ENCODE measurements at places on chromosomes 4 and X.

- peak; percentile 37 for DNase-seq
Observed at GRCh38 chrX:50978920-50979682, 68.6 kb downstream of the BMP15 start.

DNA sequence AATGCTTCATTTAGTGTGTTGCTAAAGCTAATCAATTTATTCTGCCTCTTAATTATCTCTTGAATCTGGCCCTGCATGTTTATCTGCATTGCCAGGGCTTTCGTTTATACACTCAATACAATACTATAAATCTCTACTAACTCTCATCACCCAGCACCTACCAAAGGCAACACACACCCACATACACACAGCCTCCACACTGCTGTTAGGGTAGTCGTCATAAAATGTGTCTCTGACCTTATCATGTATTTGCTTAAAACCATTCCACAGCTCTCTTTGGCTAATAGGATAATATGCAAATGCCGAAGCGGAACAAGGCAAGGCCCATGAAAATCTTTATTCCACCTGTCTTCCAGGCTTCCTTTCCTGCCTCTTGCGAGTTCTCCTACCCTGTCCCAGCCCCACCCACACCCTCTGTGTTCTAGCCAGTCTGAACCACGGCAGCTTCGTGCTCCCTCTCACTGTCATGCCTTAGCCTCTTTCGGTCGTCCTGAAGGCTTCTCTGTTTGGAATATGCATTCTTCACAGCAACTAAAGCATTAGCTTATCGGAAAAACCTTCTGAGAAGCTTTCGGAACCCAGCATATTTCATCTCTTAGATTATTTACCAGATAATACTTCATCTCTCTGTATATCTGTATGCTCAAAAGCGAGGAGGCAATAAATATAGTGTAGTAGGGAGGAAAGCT lies 333.5 kb downstream of the TENM3 start:
- no peak for DNase-seq

DNA sequence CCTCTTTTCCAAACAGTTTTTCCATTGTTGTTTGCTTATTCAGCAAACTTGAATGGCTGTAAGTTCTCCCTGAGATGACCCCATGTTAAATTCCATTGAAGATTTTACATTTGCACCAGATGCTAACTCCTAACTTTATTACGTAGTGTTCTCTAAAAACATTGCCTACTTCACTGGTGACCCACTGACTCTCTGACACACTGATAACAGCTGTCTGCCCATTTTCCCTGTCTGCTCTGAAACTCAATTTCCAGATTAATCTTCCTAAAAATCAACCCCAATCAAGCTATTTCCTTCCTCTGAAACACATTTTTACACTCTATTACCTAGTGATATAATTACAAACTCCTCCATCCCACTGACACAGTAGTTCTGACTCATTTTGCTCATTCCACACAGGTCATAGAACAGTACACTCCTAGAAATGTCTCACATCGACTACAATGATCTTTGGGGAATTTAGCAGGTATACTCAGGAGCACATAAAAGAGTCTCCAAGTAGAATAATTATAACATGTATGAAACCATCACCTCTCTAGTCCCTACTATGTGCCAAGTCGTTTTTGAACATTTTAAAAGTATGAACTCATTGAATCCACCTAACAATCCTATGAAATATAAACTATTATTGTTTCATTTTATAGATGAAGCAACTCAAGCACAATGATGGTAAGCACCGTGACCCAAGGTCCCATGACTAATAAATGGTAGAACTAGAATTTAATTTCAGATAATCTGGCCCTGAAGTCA lies 210.9 kb downstream of the SLIT2 start:
- DNase-seq, result no peak

GRCh38 chrX:132271311-132271778 lies 52.1 kb upstream of the RAP2C start:
- no peak for DNase-seq

- no peak for DNase-seq
Observed at GRCh38 chrX:150690126-150690525, 3.1 kb upstream of the MTMR1 start.

- no peak for DNase-seq
Observed at GRCh38 chr4:85543832-85544231, 68.9 kb downstream of the ARHGAP24 start.

DNA sequence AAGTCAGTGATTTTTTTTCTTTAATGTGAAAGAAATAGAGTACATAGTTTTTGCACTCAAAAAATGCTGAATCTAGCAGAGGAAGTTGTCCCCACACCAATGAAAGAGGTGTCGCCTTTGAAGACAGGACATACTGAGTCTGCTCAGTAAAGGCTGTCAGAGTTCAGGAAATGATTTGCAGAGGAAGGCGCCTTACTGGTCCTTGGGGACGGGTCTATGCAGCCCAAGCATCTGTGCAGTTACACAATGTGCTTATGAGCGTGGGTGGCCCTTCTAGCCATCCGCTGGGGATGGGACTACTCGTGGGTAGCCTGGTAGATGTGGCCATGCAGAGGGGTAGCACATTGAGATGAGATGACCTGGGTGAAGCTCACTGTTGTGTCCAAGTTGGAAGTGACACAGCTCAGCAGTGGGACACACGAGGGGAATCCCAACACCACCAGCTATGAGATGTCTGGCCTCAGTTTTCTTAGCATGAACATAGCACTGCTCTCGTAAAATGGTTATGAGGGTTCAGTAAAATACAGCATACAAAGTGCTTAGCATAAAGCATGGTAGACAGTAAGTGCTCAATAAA lies 116.5 kb upstream of the RBPJ start:
- no peak for DNase-seq

DNA sequence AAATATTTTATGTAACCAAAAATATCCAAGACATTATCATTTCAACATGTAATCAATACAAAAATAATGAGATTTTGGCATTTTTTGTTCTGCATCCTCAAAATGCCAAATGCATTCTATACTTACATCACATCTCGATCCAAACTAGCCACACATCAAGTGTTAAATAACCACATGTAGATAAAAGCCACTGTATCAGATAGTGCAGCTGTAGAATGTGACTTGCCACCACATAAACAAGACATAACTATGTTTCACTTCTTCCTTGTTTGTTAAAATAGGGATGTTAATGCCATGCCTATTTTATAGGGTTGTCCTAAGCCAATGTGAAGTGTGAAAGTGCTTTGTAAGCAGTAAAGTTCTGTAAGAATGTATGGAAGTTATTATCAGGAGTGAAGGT lies 20.9 kb downstream of the INTS6L start:
- DNase-seq, result no peak

- no peak for DNase-seq
Observed at GRCh38 chr4:4293279-4293678, 3.2 kb downstream of the ZBTB49 start.

DNA sequence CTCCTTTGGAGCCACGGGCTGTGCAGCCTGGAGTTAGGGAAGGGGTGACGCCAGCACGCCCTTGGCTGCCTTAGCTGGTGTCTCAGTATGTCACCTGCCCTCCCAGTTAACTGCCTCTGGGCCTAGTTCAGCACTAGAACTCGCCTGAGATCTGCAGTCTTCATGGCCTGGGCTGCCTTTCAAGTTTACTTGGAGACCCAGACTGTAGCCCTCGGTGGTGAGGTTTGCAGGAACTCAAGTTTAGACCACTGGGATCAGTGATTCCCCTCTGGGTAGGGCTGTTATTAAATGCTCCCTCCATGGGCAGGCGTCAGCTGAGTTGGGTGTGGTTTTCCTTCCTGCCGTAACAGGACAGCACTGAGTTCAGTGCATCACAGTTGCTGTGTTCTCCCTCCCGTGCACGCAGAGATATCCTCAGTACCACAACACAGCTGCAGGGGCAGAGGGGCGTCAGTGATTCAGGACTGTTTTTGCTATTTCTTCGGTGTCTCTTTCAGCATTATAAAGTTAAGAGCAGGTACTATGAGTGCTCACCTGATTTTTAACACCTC lies 30.5 kb downstream of the PLAC8 start:
- no peak for DNase-seq

- DNase-seq, result no peak
Observed at GRCh38 chrX:53233536-53233935, 8.5 kb upstream of the KDM5C start.

DNA sequence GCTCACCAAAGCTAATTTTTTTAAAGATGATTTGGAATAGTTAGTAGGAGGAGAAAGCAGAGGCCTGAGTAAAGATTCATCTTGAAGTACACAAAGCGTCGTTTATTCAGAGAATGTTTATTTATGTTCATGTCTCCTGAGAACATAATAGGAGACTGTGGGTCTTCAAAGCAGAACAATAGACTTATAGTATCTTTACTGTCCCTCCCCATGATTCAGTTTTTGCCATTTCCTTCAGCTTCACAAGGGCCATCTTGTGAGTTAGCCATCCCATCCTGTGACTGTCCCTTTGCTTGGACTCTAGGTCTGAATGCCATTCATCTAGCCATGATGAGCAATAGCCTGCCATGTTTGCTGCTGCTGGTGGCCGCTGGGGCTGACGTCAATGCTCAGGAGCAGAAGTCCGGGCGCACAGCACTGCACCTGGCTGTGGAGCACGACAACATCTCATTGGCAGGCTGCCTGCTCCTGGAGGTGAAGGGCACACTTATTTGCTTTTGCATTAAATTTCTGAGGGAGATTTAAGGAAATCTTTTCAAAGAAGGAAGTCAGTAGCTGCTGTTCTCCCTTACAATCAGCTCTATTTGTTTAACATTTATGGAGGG lies 105.8 kb downstream of the NFKB1 start:
- DNase-seq, result no peak

DNA sequence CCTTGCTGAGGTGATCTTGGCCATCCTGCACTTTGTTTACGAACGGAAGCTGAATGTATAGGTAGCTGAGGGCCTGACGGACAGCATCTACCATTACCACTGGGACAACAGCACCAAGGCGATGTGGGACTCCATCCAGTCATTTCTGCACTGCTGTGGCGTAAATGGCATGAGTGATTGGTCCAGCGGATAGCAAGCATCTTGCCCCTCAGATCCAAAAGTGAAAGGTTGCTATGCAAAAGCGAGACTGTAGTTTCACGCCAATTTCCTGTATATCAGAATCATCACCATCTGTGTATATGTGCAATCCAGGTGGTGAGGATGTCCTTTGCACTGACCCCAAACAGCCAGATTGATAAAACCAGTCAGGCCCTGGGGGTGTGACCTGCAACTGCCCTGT lies 4.2 kb upstream of the PYURF start:
- no peak for DNase-seq

DNA sequence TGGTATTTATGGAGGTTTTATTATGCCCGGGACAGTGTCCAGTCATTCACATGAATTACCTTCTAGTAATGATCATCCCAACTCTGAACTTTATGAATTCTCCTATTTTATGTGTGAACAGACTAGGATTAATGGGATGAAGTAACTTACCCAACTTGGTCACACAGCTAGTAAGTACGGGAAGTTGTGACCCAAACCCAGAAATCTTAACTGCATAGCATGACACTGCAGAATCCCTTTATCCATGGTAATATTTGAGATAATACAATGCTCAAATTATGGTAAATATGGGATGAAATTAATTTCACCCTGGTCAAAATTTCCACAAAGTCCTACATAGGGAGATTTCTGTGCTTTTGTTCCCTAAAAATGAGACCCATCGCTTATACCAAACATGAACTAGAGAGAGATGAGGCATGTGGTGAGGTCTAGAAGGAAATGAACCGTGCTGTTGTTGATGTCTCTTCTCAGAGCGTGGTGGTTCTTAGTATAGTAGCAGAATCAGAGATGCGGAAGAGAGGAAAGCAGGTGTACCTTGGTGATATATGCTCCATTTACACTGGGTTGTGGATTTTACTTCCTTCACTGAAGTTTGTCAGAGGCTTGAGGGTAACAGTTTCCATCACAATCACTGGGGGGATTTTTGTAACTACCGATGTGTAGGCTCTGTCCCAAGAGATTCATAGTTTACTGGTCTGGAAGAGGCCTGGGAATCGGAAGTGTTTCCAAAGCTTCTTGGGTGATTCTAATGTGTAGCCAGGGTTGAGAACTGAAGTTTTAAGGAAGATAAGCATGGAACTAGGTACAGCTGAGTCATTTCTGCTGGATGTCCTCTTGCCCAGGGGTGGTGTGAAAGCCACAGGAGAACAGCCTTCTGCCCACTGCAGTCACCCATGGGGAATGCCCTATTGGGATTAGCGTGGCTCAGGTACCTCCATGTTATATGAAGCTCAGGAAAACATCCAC lies 30.2 kb upstream of the FAM9C start:
- no peak for DNase-seq

DNA sequence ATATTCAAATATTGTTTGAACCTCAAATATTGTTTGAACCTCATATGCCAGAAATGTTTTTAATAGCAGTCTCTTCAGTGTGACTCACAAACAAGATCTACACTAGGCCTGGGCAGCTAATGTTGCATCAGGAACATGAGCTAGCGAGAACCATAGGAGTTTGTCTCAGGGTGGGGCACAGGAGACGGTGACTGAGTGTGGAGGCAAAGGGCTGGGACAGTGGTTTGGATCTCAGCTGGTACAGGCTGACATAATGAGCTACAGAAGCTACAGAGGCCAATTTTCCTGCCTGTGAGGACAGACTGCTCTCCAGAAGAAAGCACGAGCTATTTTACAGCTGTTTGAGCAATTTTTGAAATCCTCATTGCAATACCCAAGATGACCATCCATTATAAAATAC lies 224.7 kb downstream of the CENPC start:
- no peak for DNase-seq

DNA sequence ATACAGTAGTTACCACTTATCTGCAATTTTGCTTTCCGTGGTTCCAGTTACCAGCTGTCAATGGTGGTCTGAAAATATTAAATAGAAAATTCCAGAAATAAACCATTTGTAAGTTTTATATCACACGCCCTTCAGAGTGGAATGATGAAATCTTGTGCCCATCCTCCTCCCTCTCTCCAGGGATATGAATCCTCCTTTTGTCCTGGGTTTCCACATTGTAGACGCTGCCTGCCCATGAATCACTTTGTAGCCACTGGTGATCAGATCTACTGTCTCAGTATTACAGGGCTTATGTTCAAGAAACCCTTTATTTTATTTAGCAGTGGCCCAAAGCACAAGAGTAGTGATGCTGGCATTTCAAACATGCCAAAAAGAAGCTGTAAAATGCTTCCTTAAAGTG lies 198.6 kb downstream of the KCNIP4 start:
- DNase-seq, result no peak

GRCh38 chrX:2251211-2251610 lies 249.6 kb downstream of the DHRSX start:
- no peak for DNase-seq

- DNase-seq, result peak; percentile 5
Observed at GRCh38 chr4:960140-960635, 13.2 kb downstream of the DGKQ start.

DNA sequence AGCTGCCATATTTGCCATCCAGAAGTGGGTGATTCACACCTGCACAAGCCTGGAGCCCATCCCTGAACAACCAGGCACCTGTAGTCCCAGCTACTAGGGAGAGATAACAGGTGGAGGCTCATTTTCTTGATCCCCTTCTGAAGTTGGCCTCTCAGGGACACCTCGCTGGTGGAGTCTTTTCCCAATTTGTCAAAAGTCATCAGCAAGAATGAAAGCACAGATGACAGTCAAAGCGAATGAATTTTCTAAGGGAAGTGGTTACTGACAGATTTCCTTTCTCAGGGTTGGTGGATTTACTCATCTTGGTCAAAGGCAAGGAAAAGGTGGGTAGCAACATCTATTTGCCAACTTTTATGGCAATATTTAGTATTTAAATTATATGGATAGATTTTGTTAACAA lies 36.5 kb downstream of the FGFBP1 start:
- no peak for DNase-seq

All from WTC11 (cell line).